Panc1 (cell line): ENCODE measurements at places on chromosomes 13 and 19.

- no peak for DNase-seq
Observed at GRCh38 chr13:49812812-49813211, 20.3 kb upstream of the KPNA3 start.

- DNase-seq, result no peak
Observed at GRCh38 chr13:84609716-84610115, 727.4 kb upstream of the SLITRK1 start.

GRCh38 chr13:19864024-19864745 is 736 bp upstream of the ZMYM5 start:
- no peak for DNase-seq

DNA sequence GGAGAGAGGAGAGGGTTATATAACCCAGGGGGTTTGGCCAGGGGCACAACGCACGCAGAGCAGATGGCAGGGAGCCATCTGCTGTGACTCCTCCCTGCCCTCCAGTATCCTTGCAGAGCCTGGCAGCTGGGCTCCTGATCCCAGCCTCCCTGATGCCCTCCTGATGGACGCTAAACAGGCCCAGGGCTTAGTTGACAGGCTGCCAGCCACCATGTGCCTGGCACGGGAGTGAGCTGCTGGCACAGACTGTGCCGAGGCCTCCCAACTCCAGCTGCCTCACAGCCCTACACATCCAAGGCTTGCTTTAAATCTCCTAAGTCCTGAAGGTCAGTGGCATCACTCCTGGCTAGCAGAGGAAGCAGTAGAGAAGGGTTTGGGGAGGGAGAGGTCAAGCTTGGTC is 16.7 kb downstream of the SYDE1 start:
- no peak for DNase-seq

DNA sequence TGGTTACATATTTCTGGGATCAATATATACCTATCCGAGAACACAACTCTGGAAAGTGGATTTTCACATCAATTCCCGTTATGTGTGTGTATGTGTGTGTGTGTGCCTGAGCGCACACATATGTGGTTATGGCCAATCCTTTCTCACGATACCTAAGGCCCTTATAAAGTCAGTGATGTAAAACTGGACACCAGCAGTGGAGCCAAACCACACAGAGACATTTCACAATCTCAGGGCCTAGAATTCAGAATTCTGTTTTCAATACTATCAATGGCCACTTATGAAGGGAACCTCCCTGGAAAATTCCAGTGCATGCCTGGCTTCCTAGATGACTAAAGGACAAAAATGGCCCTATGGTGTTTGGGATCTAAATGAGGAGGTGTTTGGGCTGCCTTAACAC is 187.3 kb upstream of the UBL3 start:
- no peak for DNase-seq

GRCh38 chr13:38998739-38999138 is 8.1 kb upstream of the STOML3 start:
- DNase-seq, result no peak

DNA sequence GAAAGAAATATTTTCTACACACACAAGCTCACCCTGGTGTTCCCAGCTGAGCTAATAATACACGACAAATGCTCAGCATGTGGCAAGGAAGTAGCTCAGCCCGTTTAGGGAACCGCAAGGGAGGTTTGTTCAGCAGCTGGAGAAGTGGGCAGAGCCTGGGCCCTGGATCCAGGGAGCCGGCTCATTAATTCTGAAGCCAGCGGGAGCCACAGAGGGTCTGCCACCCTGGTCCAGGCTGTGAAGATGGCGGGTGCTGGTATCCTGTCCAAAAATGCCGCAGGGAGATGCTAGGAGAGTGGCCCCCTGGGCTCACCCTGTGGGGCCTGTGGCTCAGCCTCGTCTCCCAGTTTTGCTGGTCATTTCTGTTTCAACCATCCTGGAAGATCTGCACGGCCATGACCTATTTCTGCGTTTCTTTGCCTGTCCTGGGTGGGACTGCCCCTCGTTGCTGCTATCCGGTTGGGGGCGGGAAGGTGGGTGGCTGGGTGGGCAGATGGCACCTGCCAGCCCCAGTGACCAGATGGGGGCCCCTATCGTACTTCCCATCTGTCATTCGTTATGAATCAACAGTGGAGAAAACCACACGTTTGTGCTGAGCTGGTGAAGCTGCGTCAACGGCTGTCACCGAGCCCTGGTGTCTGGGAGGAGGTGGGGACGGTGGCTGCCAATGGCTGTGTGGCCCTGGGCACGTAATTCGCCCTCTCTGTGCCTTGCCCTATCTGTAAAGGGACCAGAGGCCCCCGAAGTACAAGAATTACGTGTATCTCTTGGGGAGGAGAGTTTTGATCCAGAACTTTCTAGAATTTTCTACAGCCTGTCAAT is 2.7 kb upstream of the GNA15 start:
- DNase-seq, result no peak

GRCh38 chr19:17457616-17458015 is 3.1 kb downstream of the NXNL1 start:
- no peak for DNase-seq

- DNase-seq, result no peak
Observed at GRCh38 chr19:35904311-35905068, 2.2 kb downstream of the HCST start.

- no peak for DNase-seq
Observed at GRCh38 chr13:111382411-111382810, 62.0 kb downstream of the TEX29 start.

DNA sequence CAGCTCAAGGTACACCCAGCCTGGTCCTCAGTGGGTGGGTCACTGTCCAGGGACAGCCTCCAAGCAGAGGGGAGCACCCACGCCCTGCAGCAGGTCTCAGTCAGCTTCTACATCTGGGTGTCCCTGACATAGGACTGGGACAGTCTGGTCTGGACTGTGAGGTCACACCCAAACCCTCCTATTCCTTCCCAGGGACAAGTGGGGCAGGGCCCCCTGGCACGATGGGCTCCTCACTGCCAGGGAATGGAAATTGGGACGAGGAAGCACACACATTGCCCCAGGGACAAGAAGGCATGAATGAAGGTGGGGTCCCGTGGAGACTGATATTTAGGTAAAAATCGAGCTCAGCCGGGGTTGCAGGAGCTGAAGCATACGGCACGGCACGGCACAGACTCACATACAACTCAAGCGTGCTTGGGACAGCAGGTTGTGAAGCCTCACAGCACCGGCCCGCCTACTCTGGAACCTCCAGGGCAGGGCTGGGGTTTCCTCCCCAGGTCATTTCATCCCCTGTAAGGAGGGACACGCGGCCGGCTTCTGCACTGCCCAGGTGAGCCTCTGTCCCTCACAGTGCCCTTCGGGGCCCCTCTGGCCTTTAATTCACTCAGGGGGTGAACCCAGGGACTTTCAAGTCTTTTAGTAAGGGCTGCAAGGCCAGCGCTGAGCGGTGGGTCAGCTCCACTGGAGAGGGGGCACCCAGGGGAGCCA is 3.5 kb downstream of the PNMA8B start:
- no peak for DNase-seq

DNA sequence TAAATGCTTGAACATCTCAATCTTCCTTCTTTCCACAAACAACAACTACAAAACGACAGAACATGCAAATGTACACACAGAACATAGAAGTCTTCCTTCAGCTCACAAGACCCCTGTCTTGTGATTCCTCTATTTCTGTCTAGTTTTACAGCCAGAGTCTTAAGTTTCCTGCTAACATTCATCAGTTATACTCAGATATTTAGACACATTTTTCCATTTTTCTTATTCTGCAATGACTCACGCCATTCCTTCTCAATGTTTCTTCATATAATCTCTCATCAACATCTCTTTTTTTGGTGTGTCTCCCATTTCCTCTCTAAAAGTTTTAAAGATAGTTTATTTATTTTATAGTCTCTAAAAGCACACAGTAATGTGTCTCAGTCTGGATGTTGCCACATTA is 1872.9 kb upstream of the PCDH20 start:
- no peak for DNase-seq

DNA sequence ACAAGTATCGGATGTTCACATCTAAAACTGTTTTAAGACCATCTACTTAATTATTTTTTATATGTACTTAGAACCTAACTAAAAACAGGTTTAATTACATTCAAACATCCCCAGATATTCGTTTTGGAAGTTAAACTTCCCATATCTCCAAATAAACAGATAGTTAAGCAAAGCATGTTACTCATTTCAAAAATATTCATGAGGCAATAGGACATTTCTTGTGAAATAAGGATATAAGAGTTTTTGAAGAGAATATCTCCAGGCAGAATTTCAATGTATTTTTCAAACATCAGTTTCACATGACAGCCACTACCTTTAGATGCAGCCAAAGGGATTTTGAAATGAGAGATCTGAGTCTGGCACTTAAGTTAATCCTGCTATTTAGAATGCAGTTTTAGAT is 697.5 kb downstream of the SLITRK1 start:
- no peak for DNase-seq

DNA sequence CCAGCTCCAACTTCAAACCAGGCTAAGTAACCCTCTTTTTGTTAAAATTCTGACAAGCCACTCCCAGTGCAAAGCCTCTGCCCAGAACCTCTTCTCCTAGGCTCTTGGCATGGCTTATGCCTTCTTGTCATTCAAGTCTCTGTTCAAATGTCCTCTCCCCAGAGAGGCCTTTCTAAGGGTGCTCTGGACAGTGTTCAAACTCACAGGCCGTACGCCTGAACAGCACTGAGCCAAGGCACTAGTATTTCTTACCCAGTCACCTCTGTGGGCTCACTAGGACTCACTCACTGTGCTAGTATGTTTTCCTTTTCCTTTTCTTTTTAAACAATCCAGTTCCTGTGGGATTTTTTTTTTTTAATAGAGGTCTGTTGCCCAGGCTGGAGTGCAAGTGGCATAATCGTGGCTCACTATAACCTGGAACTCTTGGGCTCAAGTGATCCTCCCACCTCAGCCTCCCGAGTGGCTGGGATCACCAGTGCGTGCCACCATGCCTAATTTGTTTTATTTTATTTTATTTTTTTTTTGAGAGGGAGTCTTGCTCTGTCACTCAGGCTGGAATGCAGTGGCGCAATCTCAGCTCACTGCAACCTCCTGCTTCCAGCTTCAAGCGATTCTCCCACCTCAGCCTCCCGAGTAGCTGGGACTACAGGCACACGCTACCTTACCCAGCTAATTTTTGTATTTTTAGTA is 2.3 kb upstream of the ASF1B start:
- no peak for DNase-seq

DNA sequence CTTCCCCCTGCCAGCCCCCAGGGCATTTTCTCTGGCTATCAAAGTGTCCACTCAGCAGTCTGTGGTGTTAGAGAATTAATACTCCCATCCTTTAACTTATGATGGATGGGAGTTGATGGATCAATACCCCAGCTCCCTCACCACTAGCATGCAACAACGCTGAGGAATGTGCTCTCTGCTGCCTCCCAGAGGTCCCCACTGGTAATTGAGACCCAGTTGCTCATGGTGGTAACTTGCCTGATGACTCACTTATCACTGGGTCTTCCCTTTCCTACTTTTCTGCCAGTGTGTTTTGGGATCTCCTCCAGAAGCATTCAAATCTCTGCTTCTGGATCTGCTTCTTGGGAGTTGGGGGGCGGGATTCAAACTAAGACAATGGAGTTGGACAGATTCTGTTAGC is 20.3 kb upstream of the CACNA1A start:
- DNase-seq, result no peak

DNA sequence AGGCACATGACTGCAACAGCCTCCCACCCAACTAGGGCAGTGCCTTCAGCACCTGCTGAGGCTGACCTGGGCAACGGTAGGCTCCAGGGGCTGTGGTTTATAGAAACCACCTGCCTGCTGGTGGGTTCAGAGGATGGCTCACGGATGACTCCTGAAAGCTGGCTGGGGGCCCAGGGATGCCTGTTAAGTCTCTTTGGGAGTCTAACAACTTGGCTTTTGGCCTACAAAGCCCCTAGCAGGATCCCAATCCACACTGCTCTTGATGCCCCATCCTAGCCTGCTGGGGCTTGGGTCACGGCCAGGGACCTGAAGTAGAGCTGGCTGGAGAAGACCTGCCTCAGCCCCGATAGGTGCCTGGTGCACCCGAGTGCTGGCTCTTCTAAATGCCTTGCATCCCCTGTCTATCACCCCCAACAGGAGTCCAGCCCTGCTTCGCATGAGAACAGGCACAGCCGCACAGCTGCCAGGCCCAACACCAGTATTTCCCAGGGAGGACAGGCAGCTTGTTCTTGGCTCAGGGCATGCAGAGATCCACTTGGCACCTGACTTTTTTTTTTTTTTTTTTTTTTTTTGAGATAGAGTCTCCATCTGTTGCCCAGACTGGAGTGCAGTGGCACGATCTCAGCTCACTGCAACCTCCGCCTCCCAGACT is 9.1 kb upstream of the EPHX3 start:
- DNase-seq, result no peak

DNA sequence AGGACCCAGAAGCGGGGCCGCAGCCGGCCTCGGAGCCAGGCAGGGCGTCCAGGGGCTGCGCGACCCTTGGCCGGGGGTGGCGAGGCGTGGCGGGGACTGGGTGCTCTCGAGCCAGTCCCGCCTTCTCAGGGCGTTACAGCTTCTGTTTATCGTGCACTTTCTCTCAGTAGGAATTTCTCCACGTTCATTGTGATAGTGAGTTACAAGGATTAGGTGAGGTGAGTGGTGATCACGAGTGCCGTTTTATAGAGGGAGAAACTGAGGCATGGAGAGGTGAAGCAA is 600 bp downstream of the AP1M1 start:
- no peak for DNase-seq

DNA sequence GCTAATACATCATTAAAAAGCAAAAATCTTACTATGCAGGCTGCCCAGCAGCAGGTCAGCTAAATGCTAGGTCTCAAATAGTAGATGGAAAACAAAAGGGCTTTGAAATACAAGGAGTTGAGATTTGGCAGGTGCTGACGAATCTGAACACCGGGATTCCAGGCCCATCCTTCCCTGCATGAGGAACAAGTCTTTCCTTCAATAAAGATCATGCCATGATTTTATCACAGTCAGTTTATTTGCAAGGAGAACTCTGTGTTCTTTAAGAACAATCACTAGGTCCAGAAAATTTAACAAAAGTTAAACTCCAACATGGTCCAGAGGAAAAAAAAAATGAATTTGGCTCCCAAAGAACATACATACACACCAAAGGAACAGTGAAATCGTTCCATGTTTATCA is 551.4 kb downstream of the SLITRK6 start:
- no peak for DNase-seq

GRCh38 chr13:72716776-72717175 is 10.7 kb downstream of the MZT1 start:
- no peak for DNase-seq

- no peak for DNase-seq
Observed at GRCh38 chr13:94711561-94712286, 621 bp downstream of the SOX21 start.

DNA sequence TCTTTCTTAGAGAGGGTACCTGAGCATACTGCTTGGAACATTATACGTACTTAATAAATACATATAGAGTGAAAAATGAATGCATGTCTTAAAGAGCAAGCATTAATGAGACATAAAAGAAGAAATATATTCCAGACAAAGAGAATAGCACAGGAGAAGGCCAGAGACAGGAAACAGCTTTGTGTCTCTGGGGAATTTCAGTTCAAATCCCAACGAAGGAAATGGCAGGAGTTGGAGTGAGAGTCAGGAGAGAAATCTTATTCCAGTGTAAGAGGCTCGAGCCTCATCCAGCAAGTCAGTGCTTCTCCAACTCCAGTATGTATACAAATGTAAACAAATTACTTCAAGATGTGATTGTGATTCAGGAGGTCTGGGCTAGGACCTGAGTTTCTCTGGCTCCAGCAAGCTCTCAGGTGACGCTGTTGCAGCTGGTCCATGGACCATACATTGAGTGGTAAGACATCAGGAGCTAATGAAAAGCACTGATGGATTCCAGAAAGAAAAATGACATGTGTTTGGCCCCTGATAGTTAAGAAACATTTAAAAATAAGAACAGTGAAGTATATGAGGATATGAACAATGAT is 108.2 kb downstream of the RAP2A start:
- no peak for DNase-seq

- no peak for DNase-seq
Observed at GRCh38 chr13:69178000-69178399, 929.6 kb upstream of the ATXN8OS start.
